NCI-H2171 treated with DMSO at 0.1 percent for 48 hours (cell line): ENCODE measurements at places on chromosomes 16 and 17.

- DNase-seq: no peak
Observed at GRCh38 chr17:1558401-1558800, 4.2 kb downstream of the PITPNA start.

- DNase-seq: no peak
Observed at GRCh38 chr16:88783391-88784073, 1.5 kb downstream of the PIEZO1 start.

DNA sequence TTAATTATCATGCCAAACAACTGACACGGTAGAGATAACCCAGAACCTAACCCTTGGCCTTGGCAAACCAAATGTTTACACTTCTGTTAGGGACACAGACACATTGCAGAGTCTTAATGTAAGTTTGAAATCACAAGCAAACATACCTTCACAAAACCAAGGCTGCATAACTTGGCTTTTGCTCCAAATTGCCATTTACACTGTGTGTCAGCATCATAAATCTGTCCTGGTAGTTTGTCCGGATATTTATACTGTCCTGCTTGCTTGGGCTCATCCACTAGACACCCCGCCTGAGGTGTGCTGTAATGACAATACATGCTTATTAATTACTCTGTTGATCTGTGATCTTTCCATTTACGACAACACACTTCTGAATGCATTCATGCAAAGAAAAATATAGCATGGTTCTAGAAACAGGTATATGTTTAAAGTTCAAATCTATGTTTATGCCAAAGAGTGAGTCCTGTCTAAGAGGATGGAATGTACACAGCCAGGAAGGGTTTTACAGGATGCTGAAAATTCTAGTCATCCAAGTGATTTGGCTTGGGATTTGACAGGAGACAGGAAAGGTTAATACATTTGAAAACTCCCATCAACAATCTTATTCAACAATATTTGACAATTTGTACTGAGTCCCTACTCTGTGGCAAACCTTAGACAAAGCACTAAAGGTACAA lies 81.1 kb downstream of the ADAMTS18 start:
- no peak for DNase-seq

DNA sequence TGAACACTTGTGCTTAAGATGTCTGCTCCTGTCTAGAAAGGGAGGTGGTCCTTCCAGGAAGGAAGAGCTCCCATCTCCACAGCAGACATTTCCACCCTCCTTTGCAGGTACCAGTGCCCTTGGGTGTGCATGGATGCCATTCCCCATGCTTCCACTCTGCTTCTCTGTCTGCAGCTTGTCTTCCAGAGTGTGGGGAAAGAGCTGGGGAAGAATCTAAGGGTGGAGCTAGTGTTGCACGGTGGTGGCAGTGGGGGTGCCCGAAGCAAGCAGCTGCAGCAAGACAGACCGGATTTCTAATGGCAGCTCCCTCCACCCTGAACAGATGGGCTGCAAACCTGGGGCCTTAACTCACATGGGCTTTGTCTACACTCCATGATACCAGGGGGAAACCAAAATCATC lies 22.6 kb upstream of the HOXB13 start:
- DNase-seq: no peak

- DNase-seq: no peak
Observed at GRCh38 chr16:70795296-70795912, 5.6 kb downstream of the VAC14 start.

- DNase-seq: peak; percentile 62
Observed at GRCh38 chr17:79391376-79392233, 219.2 kb downstream of the RBFOX3 start.

DNA sequence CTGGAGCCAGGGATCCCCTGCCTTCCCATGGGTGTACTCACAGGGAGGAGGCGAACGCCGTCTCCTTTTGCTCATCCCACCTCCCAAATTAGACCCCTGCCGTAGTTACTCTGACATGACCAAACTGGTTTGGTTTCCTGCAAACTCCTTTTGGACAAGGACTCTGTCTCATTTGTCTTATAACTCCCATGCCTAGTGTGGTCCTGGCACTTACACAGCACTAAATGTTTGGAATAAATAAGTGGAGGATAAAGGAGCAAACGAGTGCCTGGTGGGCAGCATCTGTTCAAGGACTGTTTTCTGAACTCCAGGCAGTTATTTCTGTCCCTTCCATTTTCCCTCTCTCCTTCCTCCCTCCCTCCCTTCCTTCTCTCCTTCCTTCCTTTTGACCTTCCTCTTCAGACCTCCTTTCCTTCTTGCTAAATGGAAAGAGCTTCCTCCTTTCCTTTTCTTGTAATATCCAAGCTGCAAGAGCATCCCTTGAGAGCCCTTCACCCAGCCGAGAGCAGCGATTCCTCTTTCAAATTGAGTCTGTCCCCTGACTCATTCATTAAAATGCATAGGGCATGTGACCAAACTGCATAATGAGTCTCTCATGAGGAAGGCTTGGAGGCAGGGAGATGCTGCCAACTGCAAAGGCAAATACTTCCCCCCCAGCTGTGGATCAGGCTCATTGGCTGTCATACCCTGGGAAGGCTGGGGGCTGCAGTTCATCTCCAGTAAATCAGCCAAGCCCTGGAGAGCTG lies 36.8 kb downstream of the CHD9 start:
- DNase-seq: peak; percentile 96

- DNase-seq: peak; percentile 65
Observed at GRCh38 chr17:46942441-46943217, 19.7 kb downstream of the GOSR2 start.

- no peak for DNase-seq
Observed at GRCh38 chr16:64351121-64351520, 770.7 kb downstream of the CDH11 start.

GRCh38 chr17:35242805-35243560 lies at the start of gene SLFN5:
TSS of gene SLFN5 (plus strand) at chr17:35243072. CDS start at chr17:35258691, 15,619 bp downstream.
- peak; percentile 65 for DNase-seq

DNA sequence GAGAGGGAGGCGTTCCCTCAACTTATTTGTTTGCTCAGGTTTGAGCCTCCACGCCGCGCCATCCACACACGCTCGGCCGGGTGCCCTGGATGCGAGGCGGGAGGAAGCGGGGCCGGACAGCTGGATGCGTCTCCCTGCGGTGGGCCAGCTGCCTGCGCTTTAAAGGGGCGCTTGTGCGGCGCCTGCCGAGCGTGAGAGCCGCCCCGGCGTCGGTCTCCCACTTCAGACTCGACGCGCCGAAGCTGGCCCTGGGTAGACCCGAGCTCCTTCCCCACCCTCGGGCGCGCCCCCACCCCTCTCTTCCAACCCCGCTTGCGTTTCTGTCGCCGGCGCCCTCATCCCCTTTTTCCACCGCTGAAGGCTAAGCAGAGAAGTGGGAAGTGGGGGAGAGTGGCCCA lies 527 bp upstream of the CHAD start:
- no peak for DNase-seq

DNA sequence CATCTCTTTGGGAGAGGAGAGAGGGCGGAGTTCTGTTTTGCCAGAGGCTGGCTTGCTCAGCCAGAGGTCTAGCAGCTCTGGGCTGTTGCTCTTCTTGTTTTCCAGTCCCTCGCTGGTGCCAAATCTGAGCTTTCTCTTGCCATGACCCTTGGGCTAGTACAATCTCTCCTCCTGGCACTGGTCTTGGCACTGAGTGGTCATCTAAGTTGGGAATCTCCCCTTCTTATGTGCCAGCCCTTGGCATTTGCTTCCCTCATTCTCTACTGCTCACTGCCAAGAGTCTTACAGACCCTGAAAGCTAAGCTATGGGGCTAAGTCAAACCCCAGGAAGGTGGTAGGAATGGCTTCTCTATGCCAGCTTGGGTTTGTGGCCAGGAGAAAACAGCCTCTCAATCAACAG lies 148.6 kb downstream of the SHISA6 start:
- DNase-seq: no peak

- peak; percentile 99 for DNase-seq
Observed at GRCh38 chr17:59106463-59107305, at the start of gene TRIM37. TSS of gene TRIM37 (minus strand) at chr17:59106880. CDS start at chr17:59106461, 419 bp downstream.

DNA sequence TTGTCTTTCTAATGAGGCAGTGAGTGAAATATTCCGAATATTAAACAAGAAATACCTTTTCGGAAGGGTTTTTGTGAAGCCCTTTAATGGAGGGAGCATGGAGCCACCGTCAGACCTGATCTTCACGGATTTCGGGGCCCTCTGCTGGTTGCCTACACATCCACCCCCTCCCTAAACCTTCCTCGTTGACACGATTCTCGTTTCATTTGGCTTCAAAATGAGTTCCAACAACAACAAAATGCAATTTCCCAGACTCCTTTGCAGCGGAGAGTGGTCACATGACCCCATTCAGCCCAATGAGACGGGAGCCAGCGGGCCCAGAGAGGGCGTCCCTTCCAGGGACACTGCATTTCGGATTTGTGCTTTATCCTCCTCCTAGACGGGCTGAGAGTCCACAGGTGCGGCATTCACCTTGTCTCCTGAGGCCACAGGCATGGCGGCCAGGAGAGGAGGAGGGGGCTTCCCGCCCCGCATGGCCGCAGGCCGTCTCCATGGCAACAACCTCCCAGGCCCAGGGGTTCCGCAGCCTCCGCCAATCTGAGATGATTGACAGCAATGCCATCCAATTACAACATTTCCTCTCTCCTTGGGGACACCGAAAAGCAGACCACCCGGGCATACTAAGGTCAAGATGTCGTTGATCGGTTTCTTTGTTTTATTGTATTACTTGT lies 259.8 kb downstream of the C16orf95 start:
- DNase-seq: no peak

- peak; percentile 44 for DNase-seq
Observed at GRCh38 chr16:84268291-84269040, 26.2 kb upstream of the WFDC1 start.

DNA sequence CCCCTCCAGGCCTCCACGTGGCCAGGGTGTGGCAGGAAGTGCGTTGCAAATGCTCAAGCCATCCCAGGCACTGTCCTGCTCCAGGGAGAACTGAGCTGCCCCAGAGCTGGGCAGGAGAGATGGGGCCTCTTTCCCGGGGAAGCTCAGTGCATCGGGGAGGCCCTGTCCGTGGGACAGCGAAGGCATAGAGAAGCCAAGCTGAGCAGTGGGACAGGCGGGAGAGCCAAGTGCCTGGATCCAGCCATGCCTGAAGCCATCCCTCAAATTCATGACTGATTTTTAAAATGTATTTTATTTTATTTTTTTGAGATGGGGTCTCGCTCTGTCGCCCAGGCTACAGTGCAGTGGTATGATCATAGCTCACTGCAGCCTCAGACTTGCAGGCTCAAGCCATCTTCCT lies 25.4 kb upstream of the SSTR5 start:
- no peak for DNase-seq

DNA sequence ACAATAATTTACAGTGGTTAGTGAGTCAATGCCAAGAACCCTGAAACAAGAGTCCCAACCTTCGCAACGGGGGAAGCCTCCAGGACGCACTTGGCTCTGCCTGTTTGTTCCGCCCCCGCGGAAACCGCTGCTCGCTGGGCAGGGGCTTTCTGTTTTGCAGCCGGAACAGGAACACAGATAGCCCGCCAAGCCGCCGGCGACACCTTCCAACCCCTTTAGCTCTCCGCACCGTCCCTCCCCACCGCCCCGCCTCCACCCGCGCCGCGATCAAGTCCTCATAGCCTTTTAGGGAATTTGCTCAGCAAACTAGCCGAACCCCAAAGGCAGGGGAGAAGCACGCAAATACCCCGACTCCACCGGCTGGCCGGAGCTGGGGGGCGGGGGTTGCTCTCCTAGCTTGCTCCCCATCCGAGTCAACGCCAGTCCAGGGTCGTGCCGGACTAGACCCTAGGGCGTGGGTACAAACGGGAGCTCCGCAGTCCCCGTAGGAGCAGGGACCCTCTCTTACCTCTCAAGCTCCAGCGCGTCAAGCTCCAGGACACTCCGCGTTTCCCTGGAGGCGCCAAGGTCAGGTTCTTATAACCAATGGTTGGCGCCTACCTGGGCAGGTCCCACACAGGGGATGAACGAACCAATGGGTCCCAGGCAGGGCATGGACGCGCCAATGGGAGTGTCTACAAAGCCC lies at the start of gene SLFN13:
SLFN13 (minus strand) TSS at position 553 of the 685 bp plus-strand sequence. CDS start 3,086 bp downstream, outside the sequence.
- DNase-seq: no peak
